Motor neuron (in vitro differentiated cells): ENCODE measurements at places on chromosomes 2 and 18. TPM values are rescaled to one million over a fixed set of nuclear protein-coding genes. Genes with fewer than 3 reads are reported as not detected.

DNA sequence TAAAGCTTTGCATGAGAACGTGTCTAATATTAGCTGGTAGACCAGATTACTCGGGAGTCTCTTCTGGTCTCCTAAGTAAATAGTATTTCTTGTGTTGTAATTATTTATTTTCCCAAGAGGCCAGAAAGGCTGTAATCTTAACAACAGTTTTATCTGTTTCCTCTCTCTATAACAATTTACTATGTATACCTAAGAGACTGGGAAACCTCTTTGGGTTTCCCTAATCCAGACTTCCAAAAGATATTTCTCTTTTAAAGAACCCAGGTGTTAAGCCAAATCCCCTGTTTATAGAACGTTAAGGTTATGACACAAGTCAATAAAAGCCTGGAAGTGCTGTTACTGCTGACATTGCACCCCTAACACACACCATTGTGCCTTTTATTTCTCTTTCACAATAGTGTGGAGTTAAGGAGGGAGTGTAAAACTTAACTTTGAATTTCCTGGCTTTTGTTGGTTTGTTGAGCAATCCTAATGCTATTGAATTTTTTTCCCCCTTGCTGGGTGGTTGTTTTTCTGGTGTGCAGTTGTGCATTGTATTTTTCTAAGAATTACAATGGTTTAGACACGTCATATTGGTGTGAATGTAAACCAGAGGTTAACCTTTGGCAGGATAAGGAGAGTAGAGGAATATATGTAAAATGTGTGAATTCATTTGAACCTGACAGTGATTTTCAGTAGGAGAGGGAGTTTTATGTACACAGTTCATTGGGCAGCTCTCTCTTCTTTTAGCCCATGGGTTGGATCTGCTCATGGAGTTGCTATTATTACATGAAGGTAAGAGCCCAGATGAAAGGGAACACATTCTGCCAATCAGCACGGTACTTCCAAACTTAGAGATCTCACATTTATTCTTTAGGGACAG, 192.8 kb downstream of the MTX2 start:
- ATAC-seq: no peak

ZNF396 gene
- 4.7 and 5.1 TPM in 2 replicates for total RNA-seq

- peak; percentile 64 for ATAC-seq
These were observed 117.1 kb downstream of the KLHL29 start for GRCh38 chr2:23502096-23502495.

- no peak for ATAC-seq
These were observed 52.2 kb downstream of the C2orf74 start for GRCh38 chr2:61214171-61214570.

GRCh38 chr2:160460333-160460731, 33.3 kb downstream of the RBMS1 start:
- no peak for ATAC-seq

SERPINB12 gene
- total RNA-seq: 0.38 TPM in 1 of 2 replicates, not detected in the other

DNA sequence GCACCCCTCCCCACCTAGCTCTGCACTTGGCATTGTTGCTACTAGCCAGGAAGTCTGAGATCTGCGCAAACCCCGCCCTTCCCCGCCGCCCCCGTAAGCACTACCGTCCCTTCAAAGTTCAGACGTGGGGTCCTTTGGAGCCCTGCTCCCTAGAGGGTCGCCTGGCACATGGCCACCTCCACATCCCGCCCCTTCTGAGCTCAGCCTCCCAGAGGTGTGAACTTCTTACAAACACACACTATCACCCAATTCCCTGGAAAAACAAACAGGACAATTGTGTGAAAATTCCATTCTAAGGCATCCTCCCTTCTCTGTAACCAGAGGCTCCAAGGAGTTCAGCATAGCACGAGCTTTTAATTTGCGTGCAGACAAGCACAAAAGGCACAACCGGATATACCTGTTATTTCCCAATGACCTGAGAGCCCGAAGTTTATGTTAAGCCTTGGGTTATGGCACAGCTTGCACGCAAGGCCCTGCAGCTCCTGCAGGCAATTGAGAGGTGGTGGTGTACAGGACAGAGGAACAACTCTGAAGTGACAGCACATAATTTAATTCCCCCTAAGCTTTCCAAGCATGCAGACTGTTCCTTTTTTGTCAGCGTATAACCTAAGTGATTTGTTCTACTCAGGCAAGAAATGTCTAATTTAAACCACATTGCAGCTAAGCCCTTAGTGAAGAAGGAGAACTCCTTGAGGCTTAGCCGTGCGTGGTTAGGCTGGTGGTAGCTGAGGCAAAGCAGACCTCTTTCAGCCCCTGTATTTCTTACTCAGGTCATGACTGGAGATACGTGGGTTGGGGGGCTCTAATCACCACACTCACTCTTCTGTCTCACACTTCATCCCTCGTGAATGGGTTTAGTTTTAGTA, 20.3 kb upstream of the CYP1B1 start:
- peak; percentile 39 for ATAC-seq

DNA sequence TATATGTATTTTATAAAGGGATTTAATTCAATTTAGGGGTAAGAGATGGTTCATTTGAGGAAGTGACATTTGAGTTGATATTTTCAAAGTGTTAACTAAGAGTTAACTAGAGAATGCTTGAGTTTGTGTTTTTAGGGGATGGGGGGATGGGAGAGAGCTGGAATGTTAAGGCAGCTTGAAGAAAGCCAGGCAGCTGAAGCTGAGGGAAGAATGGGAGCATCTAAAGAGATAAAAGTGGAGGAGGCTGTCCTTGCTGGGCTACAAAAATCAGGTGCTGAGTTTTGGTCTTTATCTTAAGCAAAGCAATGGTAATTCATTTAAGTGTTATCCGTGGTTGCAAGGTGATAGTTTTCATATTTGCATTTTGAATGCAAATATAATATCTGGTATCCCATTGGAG, 9.2 kb downstream of the CHST9 start:
- ATAC-seq: no peak

DNA sequence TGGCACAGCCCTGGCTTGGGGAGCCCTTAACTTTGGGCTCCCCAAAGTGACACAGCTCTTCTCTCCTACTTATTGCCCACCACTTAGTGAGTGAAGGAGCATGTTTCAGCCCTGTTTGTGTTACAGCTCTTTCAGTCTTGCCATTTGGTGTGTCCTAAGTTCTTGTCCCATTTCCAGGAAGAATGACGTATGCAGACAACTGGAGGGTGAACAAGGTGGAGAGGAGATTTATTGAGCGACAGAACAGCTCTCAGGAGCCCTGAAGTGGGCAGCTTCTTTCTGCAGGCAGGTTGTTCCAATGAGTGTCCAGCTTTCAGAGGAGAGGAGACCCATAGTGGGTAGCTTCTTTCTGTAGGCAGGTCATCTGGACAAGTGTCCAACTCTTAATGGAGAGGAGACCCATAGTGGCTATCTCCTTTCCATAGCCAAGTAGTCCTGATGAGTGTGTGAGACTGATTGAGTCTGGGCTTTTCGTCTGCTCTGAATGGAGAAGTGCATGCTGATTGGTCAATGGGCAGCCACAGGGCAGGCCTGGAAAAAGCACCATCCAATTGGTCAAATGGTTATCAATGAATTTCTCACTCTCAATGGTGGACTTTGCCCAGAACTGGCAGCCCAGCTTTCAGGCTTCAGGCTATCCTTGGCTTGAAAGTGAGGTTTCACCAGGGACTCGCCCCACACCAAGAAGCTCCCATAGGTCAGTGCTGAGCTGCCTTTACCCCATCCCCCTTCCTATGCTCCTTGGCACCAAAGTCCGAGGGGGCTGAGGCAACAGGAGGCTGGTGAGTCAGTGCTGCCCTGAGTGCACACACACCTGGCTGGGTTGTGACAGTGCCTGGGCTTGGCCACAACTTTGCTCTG, 688.2 kb downstream of the NYAP2 start:
- no peak for ATAC-seq

DNA sequence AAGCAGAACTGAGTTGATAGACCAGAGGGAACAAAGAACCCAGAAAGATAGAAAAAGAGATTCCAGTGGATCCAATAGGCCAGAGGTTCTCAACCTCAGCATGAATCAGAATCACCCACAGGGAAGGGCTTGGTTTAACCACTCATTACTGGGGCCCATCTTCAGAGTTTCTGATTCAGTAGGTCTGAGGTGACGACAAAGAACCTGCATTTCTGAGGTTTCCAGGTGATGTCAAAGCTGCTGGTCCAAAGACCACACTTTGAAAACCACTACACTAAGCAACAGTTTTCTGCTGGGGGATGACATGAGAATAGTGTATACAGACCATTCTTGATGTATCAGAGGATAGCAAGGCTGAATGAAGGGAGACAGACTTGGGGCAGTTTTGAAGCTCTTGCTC, 296.9 kb upstream of the STON1 start:
- no peak for ATAC-seq

DLX2 gene
- 0.23 and 0.29 TPM in 2 replicates for total RNA-seq

ARHGAP28 gene
- total RNA-seq: 6.0 TPM in 2 replicates
